ENCODE measurements at places on chromosomes 6 and 20.

DNA sequence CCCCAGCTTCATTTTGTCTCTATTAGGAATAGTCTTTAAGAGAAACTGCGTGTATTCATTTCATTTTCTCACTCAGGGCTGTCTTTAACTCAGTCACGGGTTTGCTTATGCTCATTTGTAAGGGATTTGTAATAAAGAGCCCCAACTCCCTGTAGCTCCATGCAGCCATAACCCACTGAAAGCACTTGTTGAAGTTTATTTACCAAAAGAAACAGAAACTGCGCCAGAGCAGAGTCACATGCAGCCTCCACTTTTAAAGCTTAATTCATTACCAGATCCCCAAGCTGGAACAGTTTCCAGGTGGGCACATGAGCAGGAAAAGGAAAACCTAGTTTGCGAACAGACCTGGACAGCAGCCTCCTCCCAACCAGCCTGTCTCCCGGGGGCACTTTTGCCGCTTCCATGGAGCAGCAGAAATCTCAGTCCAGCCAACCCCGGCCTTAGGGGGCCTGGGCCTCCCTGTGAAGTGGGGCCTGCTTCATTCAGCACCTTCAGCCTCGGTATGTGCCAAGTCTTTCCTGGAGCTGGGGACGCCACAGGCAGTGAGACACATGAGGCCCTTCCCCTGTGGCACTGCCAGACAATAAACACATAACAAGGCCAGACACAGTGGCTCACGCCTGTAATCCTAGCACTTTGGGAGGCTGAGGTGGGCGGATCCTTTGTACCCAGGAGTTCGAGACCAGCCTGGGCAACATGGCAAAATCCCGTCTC, 4.5 kb downstream of the BCAS4 start:
- DNase-seq: no peak

- no peak for DNase-seq
Measured at GRCh38 chr20:38353316-38353715, 7.0 kb downstream of the LBP start.

- DNase-seq: no peak
Measured at GRCh38 chr6:4606016-4606415, 170.2 kb upstream of the CDYL start.

DNA sequence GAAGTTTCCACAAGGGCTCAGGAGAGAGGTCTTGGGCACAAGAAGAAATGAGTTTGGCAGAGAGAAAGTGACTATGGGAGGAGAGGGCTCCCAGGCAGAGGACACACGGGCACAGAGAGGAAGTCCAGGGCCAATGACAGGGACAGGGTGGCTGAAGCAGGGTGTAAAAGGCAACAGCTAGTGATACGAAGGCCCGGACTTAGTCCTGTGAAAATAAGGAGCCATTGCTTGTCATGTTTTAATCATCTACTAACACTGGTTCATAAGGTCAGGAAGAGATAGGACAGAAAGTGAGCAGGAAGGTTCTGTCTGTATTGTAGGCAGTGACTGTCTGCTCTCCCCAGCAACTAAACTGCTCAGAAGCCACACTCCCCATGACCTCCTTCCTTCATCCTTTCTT, 204.7 kb upstream of the SHLD1 start:
- DNase-seq: no peak

- no peak for DNase-seq
Measured at GRCh38 chr6:15776458-15776980, 113.7 kb upstream of the DTNBP1 start.

- DNase-seq: no peak
Measured at GRCh38 chr6:53734473-53735299, 60.1 kb upstream of the LRRC1 start.

- DNase-seq: no peak
Measured at GRCh38 chr20:57231951-57232428, 34.5 kb downstream of the BMP7 start.

GRCh38 chr6:170410241-170410640, 103.7 kb downstream of the FAM120B start:
- no peak for DNase-seq

- no peak for DNase-seq
Measured at GRCh38 chr6:18444111-18444510, 57.0 kb downstream of the RNF144B start.

GRCh38 chr6:124694139-124694705, 268.0 kb upstream of the RNF217 start:
- no peak for DNase-seq

- no peak for DNase-seq
Measured at GRCh38 chr6:44020148-44020547, 107.1 kb downstream of the MRPL14 start.
